ENCODE measurements at places on chromosomes 4 and X.

DNA sequence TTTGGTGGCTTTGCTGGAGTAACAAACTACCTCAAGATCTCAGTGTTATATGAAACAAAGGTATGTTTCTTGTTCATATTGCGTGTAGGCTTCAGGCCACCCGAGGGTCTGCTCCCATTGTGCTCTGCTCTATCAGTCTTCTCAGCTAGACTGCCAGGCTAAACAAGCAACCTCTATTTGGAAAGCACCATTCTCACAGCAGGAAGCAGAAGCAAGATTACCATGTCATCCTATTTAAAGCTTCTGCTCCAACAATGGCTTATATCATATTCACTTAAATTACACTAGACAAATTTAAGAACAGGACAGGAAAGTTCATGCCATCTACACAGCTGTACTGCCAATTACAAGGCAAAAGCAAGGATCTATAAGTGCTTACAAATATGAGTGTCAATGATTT is 385.8 kb downstream of the PPARGC1A start:
- no peak for DNase-seq

GRCh38 chr4:48254381-48255071 is 15.1 kb downstream of the TEC start:
- no peak for DNase-seq

GRCh38 chr4:61890321-61890720 is 690.2 kb downstream of the ADGRL3 start:
- no peak for DNase-seq

DNA sequence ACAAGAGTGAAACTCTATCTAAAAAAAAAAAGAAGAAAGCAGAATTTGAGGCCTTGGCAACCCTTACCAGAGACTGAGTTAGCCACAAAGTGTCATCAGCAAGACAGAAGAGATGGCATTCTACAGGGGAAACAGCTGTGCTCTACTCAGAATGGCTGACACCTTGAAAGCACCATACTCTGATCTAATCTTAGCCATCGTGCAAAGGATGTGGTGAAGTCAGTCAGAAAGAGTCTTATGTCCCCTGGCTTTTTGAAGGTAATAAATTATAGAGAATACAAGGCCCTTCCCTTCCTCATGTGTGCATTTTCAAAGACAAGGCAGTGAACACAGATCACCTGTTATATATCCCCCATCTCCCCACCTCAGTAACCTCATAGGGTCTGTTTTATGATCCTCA is 13.2 kb downstream of the CLNK start:
- no peak for DNase-seq

DNA sequence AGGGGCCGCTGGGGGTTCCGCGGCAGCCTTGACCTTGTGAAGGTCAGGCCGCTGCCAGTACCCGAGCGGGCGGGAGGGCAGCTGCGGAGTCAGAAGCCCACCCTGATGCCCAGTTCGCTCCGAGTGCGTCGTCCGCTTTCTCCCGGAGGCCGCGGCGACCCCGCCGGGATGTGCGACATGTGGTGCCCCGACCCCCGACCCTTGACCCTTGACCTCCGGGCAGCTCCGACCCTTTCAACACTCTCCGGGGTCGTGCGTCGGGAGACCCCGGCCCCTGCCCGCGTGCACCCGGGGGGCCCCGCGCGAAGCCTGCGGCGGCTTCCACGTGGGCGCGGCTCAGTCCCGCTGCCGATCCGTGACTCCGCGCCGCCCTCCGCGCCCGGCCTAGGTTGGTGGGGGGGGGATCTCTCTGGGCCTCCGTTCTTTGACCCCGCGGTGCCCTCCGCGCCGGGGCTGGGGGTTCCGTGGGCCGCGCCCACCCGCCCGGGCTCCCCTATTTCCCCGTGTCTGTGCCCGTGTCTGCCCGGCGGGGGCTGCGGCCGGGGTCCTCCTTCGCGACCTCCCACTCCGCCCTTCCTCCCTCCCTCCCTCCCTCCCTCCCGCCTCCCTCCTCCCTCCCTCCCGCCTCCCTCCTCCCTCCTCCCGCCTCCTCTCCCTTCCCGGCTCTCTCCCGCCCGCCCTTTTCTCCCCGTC is 609 bp upstream of the SLC25A6 start:
- DNase-seq = peak; percentile 61

DNA sequence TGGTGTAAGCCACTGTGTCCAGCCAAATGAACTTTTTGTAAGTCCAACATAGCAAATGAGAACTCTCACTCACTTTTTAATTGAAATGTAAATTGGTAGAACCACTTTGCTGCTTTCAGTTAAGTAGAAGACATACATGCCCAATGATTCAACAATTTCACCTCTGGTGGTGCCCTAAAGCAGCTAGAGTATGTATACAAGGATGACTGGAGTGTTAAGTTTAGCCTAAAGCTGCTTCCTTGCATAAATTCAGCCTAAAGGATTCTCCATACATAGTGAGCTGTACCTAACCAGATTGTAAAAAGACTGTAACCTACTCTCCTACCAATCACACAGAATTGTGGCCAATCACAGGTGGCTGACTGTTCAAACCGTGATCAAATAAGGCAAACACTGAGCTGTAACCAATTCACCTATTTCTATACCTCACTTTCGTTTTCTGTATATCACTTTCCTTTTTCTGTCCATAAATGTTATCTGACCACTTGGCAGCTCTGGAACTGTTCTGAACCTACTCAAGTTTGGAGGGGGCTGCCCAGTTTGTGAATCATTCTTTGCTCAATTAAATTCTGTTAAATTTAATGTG is 39.9 kb downstream of the PDS5A start:
- DNase-seq = no peak

GRCh38 chr4:150960079-150960478 is 55.0 kb downstream of the LRBA start:
- no peak for DNase-seq

- no peak for DNase-seq
Observed at GRCh38 chrX:115898382-115899001, 272.1 kb upstream of the AGTR2 start.

GRCh38 chrX:148979786-148980185 is 479.4 kb downstream of the AFF2 start:
- DNase-seq = no peak

DNA sequence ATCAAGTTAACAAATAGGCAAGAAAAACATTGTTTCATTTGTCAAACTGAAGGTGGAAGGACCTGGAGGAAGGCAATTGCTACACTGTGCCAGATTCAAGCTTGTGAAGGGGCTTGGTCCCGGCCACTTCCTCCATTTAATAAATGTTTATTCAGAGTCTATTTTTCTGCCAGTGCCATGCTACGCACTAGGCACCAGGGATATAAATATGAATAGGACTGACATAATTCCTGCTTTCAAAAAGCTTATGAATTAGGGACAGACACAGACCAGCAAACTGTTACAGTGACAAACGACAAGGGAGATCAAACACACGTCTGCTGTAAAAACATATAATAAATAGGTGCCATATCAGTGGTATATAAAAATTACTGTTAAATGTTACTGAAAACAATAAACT is 571 bp downstream of the TLR6 start:
- DNase-seq = no peak

GRCh38 chr4:54498661-54499111 is 159.1 kb upstream of the KIT start:
- no peak for DNase-seq

DNA sequence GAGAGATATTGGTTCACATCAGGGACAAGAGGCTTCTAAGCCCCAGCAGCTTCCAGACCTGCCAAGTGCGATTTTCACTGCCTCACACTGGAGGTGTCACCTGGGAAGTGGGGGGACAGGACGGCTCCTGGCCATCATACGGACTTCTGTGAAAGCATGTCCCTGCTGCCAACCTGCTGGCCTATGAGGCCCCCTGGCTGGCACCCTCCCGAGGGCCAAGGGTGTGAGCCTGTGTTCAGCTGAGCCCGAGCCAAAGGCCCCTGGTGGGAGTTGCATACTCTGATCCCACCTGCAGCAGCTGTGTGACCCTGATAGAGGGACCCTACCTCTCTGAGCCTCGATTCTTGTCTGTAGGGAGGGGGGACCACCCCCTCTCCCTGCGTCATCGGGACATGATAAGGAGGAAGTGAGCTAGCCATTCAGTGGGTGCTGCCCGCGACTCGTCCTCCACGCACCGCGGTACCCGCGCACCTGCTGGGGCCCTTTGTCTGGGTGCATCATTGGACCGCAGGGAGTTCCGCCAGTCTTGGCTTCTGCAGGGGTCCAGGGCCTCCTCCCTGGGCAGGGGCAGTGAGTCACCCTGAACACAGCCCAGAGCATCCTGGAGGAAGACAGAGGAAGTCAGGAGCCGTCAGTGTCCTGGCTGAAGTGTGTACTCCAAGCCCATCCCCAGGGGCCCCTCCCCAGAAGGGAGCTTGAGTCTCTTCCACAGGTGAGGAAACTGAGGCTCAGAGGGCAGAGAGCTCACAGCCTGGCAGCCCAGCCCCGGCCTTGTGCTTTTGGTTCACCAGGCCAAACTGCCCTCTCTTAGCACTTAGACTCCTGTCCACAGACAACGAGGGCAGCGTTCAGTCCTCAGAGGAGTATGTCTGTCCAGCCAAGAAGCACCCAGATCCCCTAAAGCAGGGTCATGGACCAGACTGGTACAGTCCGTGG is 24.1 kb downstream of the C4orf50 start:
- DNase-seq = no peak

DNA sequence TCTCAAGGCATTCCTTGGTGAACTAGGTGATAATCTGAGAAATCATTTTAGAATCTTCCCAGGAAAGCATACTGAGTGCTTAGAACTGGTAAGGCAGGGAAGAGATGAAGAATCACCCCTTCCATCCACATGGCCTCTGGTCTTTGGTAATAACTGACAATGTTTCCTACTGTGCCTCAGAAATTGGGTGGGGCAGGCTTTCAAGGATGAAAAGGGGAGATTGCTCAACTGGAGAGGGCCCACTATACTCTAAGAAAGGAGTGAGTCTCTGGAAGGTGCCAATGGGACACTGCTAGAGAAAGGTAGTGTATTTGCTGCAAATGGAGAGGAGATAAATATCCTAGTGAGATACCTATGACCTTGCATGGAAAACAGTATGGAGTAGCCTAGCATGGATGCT is 135.0 kb upstream of the SCML1 start:
- DNase-seq = no peak

GRCh38 chrX:112688242-112688641 is 8.5 kb upstream of the LHFPL1 start:
- no peak for DNase-seq

DNA sequence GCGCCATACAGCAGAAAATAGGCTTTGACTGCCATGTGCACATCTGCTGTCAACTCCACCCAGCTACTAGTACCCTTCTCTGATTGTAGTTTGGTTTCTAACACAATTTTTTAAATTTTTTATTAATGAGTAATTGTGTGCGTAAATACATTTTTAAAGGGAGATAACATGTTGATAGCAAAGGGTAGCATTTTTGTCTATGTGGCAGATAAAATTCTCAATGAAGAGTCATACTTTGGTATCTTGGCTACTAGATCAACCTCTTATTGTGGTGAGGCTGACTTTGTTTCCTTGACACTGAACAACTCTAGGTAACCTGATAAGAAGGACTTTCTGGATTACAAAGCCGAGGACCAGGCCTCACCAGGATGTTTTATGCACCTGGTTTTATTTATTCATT is 9.5 kb downstream of the ADH4 start:
- no peak for DNase-seq

- no peak for DNase-seq
Observed at GRCh38 chr4:73735231-73735630, 5.1 kb upstream of the CXCL8 start.

GRCh38 chrX:5753291-5753690 is 475.4 kb downstream of the NLGN4X start:
- DNase-seq = no peak

- DNase-seq = no peak
Observed at GRCh38 chr4:102172341-102172740, 172.9 kb downstream of the SLC39A8 start.

DNA sequence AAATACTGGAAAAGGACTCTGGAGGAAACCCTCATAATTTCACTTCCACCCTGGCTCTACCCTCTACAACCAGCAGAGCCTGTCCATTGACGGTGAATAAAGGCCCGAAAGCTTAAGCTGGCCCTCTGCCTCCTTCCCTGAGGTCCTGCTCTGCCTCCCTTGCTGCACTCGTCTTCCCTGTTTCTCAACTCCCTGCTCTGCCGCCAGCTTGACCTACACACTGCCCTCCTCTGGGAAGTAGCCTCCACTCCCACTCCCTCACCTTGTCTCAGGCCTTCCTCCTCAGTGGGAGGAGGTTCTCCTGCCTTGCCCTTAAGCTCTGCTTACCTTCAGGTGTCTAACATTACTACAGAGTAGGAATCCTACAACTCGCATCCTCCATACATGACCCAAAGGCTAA is 608.6 kb upstream of the NR3C2 start:
- DNase-seq = no peak

- DNase-seq = no peak
Observed at GRCh38 chr4:53380221-53380620, 2.8 kb downstream of the FIP1L1 start.

DNA sequence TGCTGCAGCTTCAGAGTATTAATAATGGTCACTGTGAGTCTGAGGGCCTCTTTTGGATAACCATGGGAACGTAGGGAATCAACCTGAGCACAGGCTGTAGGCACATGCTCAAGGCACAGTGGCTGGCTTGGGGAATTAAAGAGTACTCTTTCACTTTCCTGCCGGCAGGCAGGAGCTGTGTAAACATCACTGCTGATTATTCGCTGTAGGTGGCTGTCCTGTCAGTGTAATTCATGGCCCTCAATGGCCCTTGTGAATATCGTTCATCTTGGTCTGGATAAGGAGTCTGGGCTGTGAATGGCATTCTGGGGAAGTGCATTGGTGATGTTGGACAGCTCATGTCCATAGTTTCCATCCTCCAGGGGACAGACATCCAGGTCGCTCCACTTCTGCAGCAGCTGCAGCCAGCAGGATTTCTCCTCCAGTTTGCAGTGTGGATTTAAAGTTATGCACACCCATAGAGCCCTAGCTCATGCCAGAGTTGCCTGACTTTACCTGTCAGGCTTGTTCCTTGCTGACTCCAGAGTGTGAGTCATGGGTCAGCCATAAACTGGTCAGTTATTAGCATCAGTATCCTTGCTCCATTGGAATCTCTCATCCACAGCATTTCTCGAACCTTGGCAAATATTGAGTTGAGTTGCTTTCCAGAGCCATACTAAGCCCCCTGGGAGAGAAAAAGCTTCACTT is 43.0 kb downstream of the C4orf33 start:
- DNase-seq = no peak

- DNase-seq = no peak
Observed at GRCh38 chr4:124337874-124338273, 374.7 kb downstream of the ANKRD50 start.

GRCh38 chr4:25879587-25879986 is 16.8 kb upstream of the SEL1L3 start:
- DNase-seq = no peak

DNA sequence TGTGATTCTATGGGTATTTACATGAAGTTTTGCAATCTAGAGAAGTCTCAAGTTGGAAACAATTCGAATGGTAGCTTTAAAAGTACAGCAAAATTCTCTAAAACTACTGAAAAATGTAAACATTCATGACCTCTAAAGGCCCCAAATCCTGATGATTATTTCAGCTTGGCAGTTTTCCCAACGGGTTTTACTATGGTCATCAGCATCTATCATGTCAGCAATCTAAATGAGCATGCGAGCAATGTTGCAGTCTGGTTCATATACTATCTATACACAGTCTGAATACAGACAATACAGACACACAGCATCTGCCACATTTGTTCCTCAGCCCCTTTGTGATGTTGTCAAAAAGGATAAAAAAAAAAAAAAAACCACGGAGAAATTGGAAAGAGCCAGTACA is 790.3 kb upstream of the HTR2C start:
- no peak for DNase-seq

Measured in left renal pelvis (tissue), 4 donors.